ENCODE measurements at places on chromosomes 3 and 15.

DNA sequence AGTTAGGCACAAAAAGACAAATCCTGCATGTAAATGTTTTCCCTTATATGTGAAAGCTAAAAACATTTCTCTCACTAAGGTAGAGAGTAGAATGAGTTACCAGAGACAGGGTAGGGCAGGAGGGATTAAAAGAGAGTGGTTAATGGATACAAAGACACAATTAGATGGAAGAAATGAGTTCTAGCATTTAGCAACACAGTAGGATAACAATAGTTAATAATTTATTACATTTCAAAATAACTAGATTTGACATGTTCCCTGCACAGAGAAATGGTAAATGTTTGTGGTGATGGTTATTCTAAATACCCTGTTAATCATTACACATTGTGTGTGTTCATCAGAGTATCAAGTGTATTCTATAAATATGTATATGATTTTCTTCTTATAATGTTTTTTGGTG, 1400.7 kb downstream of the OTOL1 start:
- H3K27me3 ChIP-seq = no peaks in the 10 kb centered on the region
- no peak overlapping the region for H3K4me3 ChIP-seq
- no peaks in the 10 kb centered on the region for H3K4me1 ChIP-seq
- H3K27ac ChIP-seq = no peak overlapping the region

- no peaks in the 10 kb centered on the region for H3K27me3 ChIP-seq
- no peak overlapping the region for H3K4me3 ChIP-seq
- peaks cover 28% of the 10 kb centered on the region for H3K4me1 ChIP-seq
- DNase-seq = no peak
- no peaks in the 10 kb centered on the region for H3K36me3 ChIP-seq
- no peak overlapping the region for H3K27ac ChIP-seq
Observed at GRCh38 chr15:68200016-68200861, 4.9 kb downstream of the CALML4 start.

DNA sequence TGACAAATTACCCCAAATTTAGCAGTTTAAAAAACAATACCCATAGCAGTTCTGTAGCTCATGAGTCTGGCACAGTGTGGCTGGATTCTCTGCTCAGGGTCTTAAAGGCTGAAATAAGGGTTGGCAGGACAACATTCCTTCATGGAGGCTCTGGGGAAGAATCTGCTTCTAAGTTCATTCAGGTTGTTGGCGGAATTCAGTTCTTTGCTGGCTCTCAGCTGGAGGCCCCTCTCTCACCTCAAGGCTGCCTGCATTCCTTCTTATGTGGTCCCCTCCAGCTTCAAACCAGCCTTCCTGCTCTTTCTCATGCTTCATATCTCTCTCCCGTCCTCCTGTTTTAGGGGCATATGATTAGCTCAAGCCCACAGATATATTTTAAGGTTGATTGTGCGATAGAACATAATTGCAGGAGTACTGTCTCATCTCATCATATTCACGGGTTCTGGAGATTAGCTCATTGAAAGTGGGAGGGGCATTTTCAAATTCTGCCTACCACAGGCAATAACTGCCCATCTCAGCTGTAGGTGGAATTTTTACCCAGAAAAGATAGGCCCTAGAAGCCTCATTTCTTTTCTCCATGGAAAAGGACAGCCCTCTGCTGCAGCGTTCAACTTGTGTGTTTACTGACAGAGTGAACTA, 5.6 kb upstream of the ZBTB47 start:
- H3K4me1 ChIP-seq = peaks cover 26% of the 10 kb centered on the region
- no peaks in the 10 kb centered on the region for H3K36me3 ChIP-seq
- no peaks in the 10 kb centered on the region for H3K27me3 ChIP-seq
- H3K27ac ChIP-seq = peak overlapping the region; percentile 96
- H3K4me3 ChIP-seq = no peak overlapping the region

DNA sequence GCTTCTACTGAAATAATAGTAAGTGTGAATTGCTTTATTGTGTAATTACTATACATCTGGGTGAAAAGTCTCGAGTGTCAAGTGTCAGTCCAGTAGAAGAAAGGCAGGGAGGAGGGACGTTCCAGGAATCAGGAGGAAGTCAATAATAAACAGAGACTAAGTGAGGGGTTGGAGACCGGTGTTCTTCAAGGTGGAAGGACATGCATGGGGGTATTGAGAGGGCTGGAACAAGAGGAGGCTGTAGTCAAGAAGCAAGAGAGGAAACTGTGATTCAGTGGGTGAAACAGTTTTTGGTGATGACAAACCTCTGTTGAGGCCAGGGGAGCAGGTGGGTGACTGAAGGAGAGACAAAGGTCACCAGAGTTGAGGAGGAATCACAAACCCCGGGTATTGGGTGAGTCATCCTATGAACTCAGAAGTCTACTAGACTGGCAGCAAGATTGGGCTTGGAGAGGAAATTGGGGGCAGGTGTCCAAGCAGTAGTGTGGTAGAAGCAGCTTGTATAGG, 11.6 kb upstream of the SCAMP5 start:
- H3K27me3 ChIP-seq = no peaks in the 10 kb centered on the region
- no peak overlapping the region for H3K4me3 ChIP-seq
- DNase-seq = no peak
- no peak overlapping the region for H3K27ac ChIP-seq
- no peaks in the 10 kb centered on the region for H3K36me3 ChIP-seq

DNA sequence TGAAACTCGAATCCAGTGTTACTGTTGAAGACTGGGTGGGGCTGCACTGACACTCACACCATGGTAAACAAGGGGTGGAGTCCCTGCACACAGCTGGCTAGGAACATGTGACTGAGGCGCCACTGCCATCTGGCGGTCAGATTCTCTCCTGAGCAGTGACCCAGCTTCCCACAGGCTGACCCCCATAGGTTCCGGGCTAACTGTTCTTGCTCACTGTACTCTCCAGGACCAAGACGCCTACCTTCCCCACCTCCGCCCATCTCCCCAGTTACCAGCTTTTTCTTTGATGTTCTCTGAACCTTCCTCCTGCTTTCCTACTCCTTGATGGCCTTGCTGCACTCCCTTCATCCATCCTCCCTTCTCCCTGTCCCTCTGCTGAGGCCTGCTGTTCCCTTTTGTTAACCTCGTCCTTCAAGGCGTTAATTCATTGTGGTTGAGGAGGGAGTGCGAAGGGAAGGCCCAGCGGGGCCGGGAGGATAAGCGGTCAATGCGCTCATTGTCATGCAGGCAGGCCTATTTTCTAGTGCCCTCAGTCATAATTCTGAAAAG, 115.2 kb downstream of the ATP8B4 start:
- H3K27ac ChIP-seq = peak overlapping the region; percentile 74
- H3K27me3 ChIP-seq = no peaks in the 10 kb centered on the region
- H3K4me1 ChIP-seq = peaks cover 12% of the 10 kb centered on the region
- DNase-seq = peak; percentile 89
- peak overlapping the region; percentile 18 for H3K4me3 ChIP-seq
- H3K36me3 ChIP-seq = no peaks in the 10 kb centered on the region
